ENCODE measurements at places on chromosomes 16 and 17.

DNA sequence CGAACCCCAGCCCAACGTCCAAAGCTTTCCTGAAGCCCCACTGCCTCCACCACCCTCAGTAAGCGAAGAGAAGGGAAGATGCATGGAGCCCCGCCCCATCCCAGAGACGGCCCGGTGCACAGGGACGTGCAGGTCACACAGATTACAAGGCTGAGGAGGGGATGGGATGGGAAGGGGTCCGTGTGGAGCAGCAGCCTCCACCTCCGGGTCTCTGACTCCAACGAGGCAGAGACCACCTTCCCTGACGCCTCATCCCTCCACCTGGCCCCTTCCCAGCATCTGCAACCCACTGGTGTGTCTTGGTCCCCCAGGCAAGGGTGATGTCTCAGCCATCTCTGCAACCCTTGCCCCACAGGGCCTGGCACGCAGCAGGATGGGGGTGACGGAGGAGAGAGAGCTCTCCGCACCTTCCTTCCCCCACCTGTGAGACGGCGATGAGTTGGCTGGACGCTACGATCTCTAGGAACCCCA, 58.5 kb downstream of the TBC1D16 start:
- DNase-seq = no peak

DNA sequence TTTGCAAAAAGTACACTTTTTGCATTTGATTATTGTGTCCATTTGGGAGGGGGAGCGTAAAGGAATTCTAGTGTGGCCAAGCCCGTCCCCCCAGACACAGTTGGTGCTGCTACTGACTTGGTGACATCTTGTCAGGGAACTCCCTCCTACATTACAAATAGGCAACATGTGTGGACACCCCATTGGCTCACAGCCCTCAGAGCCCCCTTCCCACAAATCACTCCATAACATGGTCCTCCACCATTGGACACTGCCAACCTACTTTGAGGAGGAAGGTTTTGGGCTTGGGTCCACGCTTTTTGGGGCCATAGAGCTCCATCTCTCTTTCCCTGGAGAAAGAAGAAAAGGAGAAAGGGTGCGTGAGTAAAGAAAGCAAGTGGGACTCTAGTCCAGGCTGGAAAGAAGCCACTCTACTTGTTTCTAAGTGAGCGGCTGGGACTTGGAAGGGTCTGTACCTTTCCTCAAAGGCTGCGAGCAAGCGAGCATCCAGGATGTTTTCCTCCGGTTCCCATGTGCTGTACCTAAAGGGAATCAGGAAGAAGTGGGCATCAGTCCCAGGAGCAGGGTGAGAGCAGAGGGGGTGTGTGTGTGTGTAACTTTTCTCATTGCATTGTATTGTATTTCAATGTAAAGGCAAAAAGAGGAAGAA, 958 bp downstream of the CBX8 start:
- no peak for DNase-seq

- no peak for DNase-seq
Observed at GRCh38 chr16:3127745-3128144, 7.1 kb upstream of the ZNF213 start.

GRCh38 chr16:81175325-81175891, 63.1 kb upstream of the BCO1 start:
- no peak for DNase-seq

- DNase-seq = no peak
Observed at GRCh38 chr16:54875443-54875842, 55.2 kb upstream of the IRX5 start.

- DNase-seq = no peak
Observed at GRCh38 chr17:64399071-64399766, 8.6 kb upstream of the PECAM1 start.

GRCh38 chr16:31351942-31352325, 3.0 kb upstream of the ITGAX start:
- DNase-seq = no peak

DNA sequence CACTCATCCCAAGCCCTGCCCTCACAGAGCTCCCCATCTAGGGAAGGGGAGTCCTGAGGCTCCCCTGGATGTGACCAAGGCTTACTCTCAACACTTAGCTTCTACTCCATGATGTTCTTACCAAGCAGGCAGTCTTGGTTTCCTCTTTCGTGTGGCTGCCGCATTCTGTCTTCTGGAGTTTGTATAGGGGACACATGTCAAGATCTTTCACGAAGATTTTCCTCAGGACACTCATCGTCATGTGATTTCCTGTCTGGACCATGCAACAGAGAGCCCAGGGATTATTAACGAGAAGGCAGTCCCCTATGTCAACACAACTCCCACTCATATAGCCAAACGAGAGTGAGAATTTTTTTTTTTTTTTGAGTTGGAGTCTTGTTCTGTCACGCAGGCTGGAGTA, 10.4 kb downstream of the PRSS54 start:
- no peak for DNase-seq

- DNase-seq = no peak
Observed at GRCh38 chr17:8900207-8900606, 32.7 kb upstream of the PIK3R6 start.

- DNase-seq = no peak
Observed at GRCh38 chr17:66417300-66417719, 114.9 kb downstream of the PRKCA start.

GRCh38 chr17:10435096-10435495, 13.3 kb upstream of the MYH8 start:
- DNase-seq = no peak

DNA sequence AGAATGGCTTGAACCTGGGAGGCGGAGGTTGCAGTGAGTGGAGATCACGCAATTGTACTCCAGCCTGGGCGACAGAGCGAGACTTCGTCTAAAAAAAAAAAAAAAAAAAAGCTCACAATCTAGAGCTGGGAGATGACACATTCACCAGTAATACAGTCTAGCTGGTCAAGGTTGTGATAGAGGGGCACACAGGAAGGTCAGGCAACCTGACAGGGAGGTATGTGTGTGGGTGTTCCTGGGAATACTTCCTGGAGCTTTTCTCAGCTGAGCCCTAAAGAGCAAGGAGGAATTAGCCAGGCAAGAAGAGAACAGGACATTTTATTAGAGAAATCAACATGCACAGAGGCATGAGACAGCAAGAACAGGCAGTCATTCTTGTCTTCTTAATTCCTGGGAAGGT, 216.7 kb downstream of the SHISA9 start:
- no peak for DNase-seq

DNA sequence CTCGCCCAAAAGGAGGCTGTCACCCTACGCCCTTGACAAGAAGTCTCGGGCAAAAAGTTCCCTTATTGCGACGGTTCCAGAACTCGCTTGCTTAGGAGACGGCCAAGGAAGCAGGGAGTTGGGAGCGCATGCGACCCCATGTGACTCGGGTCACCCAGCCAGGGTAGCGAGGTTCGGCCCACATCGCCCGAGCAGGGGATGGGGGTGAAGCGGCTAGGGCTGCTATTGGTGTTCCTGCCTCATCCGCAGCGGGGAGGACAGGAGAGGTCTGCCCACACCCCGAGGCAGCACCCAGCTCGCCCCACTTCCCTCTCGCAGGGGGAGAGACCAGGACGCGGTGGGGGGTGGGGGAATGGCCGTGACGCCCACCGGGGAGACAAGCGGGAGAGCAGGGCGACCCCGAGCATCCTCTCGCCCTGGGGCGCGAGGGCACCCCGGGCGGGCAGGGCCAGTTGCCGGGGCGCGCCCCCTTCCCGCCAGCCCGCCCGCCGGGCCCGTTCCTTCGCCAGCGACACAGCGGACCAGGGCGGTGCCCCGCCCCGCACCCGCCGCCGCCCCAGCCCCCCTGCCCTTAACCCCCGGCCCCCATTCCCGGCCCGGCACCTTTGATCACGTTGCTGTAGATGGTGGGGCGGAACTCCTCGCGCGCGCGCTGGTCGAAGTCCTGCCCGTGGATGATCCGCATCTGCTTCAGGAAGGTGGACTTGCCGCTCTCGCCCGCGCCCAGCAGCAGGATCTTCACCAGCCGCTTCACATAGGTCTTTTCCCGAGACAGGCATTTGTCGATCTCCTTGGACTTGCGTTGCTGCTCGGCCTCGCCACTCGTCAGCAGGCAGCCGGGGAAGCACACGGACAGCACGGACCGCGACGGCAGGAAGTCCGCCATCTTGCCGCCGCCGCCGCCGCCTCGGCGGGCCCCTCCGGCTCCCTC, 567 bp downstream of the GNA13 start:
- DNase-seq = peak; percentile 42

GRCh38 chr17:80919331-80920311, 72.0 kb upstream of the CHMP6 start:
- no peak for DNase-seq

GRCh38 chr17:60102632-60103096, 23.9 kb upstream of the HEATR6 start:
- no peak for DNase-seq

DNA sequence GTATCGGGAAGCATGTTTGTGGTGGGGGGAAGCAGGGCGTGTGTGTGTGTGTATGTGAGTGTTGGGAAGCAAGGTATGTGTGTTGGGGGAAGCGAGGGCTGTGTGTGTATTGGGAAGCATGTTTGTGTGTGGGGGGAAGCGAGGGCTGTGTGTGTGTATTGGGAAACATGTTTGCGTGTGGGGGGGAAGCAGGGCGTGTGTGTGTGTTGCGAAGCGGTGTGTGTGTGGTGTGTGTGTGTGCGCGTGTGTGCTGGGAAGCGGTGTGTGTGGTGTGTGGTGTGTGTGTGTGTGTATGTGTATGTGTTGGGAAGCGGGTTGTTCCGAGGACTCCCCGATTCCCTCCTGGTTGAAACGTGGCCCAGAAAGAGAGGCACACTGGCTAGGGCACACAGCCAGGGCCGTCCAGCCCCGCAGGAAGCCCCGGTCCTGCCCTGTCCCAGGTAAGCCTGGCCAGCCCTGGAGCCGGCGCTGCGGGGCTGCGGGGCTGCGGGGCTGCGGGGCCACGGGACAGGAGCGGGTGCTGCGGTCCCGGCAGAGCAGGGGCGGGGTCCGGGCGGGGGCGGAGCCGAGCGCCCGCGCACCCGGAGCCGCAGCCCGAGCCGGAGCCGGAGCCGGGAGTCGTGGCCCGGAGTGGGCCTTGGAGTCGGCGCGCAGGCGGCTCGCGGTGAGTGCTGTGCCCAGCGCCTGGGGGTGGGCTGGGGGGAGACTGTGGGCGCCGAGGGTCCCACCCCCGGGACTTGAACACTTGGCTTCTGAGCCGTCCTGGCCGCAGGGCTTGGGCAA, at the start of gene NOD2:
TSS of gene NOD2 (plus strand) at position 608 of the 783 bp plus-strand sequence. CDS start 5,890 bp downstream, outside the sequence.
- DNase-seq = no peak

DNA sequence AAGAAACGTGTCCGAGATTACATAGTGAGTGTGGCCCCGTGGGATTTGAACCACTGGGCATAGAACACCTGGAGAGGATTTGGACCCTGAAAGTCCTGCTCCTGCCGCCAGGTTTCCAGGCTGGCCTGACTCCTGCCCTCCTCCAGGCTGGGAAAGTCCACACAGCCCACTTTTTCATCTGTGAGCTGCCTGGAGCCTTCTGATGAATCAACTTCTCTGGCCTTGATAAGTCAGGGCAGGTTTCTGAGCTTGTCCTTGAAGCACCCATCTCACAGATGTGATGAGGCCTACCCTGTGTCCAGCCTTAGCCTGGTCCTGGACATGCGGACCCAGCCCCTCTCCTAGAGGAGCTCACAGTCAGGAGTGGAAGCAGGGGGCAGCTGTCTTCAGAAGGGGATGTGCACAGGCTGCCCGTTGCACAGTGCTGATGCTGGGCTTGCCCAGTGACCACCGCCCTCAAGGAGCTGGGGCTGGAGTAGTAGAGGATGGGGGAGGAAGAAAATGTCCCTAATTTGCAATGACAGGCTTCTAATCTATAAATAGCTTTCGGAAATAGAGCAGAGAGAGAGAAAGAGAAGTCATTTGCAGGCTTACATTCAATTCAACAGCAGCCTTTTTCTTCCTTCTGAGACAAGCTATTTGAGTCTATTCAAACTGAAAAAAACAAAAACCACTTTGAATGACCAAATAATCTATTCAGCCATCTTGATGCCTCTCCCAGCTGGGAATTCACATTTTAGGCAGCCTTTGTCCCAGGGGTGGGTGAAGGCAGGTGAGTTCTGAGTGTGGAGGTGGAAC, 73.5 kb upstream of the DNAJA2 start:
- no peak for DNase-seq

DNA sequence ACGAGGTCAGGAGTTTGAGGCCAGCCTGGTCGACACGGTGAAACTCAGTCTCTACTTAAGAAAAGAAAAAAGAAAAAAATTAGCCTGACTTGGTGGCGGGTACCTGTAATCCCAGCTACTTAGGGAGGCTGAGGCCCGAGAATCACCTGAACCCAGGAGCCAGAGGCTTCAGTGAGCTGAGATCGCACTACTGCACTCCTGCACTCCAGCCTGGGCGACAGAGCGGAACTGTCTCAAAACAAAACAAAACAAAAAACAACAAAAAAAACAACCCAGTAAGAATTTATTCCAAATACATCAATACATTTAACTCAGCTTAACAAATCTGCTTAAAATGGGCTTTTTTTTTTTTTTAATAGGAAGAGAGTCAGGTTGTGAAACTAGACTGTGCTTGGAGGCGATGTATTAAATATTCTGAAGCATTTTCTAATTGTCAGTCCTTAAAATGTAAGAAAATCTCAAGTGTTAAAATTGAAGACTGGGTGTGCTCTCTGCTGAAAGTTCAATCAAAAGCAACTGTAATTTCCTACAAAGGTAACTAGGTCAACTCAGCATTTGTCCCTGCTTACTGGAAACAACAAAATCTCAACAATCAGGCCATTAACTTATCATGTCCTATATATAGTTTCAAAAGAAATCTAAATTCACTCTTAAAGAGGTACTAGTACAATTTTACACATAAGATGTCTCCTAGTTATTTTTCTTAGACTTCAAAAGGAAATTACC, 23.2 kb downstream of the KANSL1 start:
- DNase-seq = no peak

DNA sequence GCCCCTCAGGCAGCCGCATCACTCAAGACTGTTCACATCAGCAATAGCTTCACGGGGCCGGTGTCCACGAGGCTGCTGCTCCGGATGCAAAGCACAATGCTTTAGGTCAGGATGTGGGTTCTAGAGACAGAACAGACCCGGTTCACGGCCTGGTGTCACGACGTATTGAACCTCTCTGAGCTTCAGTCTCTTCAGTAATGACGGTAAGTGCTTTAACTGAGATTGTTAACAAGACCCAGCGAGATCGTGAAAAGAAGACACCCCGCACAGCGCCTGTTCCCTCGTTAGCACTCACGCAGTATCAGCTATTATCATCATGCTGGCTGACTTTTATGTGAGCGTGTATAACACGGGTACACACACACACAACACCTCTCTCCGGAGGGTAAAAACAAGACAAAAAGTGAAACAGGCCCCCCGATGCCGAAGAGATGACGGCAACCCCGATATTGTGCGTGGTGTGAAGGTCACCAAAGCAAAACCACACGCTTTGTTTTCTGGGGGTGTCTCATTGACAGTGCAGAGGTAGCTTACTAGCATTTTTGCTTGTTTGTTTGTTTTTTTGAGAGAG, 21.4 kb upstream of the ABR start:
- DNase-seq = no peak
